Hair follicular keratinocyte (primary cell): ENCODE measurements at places on chromosomes 3 and 15. TPM values are rescaled to one million over a fixed set of nuclear protein-coding genes. Genes with fewer than 3 reads are reported as not detected.

Gene SCAANT1
- total RNA-seq, result not detected in 2 replicates

Gene PRR20G
- not detected in 2 replicates for total RNA-seq

Gene PODXL2
- total RNA-seq, result 2.4 and 5.5 TPM in 2 replicates

Gene SLC22A13
- not detected in 2 replicates for total RNA-seq

Gene AEN
- total RNA-seq, result 27.3 and 39.5 TPM in 2 replicates

Gene RARRES1
- not detected in 2 replicates for total RNA-seq

Gene PTX3
- 0.23 and 2.7 TPM in 2 replicates for total RNA-seq

Gene DPPA4
- total RNA-seq, result not detected in 2 replicates

Gene CGNL1
- under 0.01 TPM in 2 replicates for total RNA-seq

Gene PLD1
- 7.7 and 8.5 TPM in 2 replicates for total RNA-seq

Gene NDUFAF3
- total RNA-seq, result 163 and 199 TPM in 2 replicates

Gene HTR3E
- total RNA-seq, result not detected in 2 replicates

Gene IL17RB
- not detected in 2 replicates for total RNA-seq

Gene CSTA
- 486 and 754 TPM in 2 replicates for total RNA-seq

Gene P2RY13
- not detected in 2 replicates for total RNA-seq

Gene GOLGA8J
- total RNA-seq, result not detected in 2 replicates

Gene LMOD3
- not detected in 2 replicates for total RNA-seq

Gene LHFPL4
- total RNA-seq, result 0.08 TPM in 1 of 2 replicates, not detected in the other

Gene NR2F2
- total RNA-seq, result 2.3 and 3.9 TPM in 2 replicates

Gene GOLGA8R
- total RNA-seq, result 1.2 TPM in 1 of 2 replicates, not detected in the other

Gene POLQ
- 2.3 and 4.3 TPM in 2 replicates for total RNA-seq
